T-helper 17 cell (primary cell): ENCODE measurements at places on chromosomes 3 and 15. TPM values are rescaled to one million over a fixed set of nuclear protein-coding genes. Genes with fewer than 3 reads are reported as not detected.

FGF12 gene
- not detected for total RNA-seq

CATSPER2 gene
- 7.8 TPM for total RNA-seq

NR2E3 gene
- not detected for total RNA-seq

KATNBL1 gene
- 23.8 TPM for total RNA-seq

HHATL gene
- not detected for total RNA-seq

ADAMTS17 gene
- 8.1 TPM for total RNA-seq

CCDC9B gene
- total RNA-seq: 5.3 TPM

GRCh38 chr3:194308601-194309449 is 42.3 kb downstream of the CPN2 start:
- peaks cover 39% of the 10 kb centered on the region for H3K4me1 ChIP-seq
- no peaks in the 10 kb centered on the region for H3K36me3 ChIP-seq
- no peaks in the 10 kb centered on the region for H3K27me3 ChIP-seq
- no peak overlapping the region for H3K27ac ChIP-seq

GRCh38 chr3:134013280-134013679 is 16.4 kb downstream of the SLCO2A1 start:
- no peak overlapping the region for H3K27ac ChIP-seq
- H3K27me3 ChIP-seq: peaks cover 41% of the 10 kb centered on the region
- no peak overlapping the region for H3K4me3 ChIP-seq

DNA sequence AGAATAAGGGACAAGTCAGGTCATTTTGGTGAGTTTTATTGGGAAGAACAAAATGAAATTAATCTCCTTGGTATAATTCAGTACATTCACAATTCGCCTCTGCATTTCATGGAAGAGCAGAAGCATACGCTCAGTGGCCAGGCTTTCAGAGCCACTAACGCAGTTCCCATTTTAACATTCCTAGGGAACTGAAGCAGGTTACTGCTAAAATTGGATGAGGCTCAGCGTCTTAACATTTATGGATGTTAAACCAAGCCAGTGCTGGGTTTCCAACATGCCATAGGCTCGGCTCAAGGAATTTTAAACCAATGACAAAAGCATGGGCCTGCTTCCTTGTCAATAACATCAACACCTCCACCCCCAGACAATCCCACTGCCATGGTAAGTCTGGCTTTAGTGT is 172.7 kb upstream of the PRICKLE2 start:
- no peaks in the 10 kb centered on the region for H3K36me3 ChIP-seq
- H3K27me3 ChIP-seq: peaks cover 6% of the 10 kb centered on the region
- H3K27ac ChIP-seq: no peak overlapping the region
- no peak for DNase-seq
- H3K4me1 ChIP-seq: no peaks in the 10 kb centered on the region

DNA sequence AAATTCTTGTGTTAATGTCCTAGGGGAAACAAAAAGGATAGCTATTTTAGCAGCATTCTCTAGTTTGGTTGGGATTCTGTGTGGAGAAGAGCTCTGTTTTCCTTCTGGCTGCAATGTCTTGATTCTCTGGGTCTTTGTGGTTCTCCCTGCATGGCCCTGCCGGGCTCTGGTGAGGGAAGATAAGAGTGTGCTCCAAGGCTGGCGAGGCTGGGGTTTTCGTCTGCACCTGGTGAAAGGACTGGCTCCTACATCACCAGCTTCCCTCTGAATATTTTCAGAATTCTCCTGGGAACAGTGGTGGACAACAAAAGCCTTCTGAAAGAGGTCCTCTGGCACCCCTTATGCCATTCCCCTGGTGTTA is 38.1 kb upstream of the SFMBT1 start:
- H3K36me3 ChIP-seq: no peaks in the 10 kb centered on the region
- no peaks in the 10 kb centered on the region for H3K27me3 ChIP-seq
- H3K4me3 ChIP-seq: no peak overlapping the region
- H3K27ac ChIP-seq: no peak overlapping the region

DNA sequence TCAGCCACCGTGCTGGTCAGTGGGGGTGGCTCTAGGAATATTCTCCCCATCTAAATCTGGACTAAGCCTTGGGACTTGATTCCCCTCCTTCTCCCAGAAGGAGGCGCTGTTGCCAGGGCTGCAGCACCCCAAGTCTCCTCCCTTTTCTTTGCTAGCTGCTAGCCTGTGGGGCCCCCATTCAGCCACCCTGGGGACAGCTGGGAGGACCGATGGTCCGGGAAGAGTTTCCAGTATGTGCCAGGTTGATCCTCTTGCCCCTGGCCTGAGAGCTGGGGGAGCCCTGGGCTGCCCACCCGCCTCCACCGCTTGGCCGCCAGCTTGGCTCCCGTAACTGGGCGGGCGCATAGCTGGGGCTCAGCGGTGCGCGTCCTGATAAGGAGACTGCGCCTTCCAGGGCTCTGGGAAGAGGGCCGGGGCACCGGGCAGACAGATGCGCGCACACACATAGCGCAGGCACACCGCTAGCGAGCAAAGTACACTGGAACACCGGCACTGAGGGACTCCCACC is 4.2 kb downstream of the SMAD6 start:
- no peak for DNase-seq
- H3K27me3 ChIP-seq: peaks cover 25% of the 10 kb centered on the region
- no peaks in the 10 kb centered on the region for H3K36me3 ChIP-seq
- H3K4me3 ChIP-seq: no peak overlapping the region
- H3K4me1 ChIP-seq: peaks cover 9% of the 10 kb centered on the region
- no peak overlapping the region for H3K27ac ChIP-seq

GRCh38 chr15:44340410-44340809 is 51.9 kb downstream of the GOLM2 start:
- H3K27me3 ChIP-seq: no peaks in the 10 kb centered on the region
- DNase-seq: no peak
- H3K4me3 ChIP-seq: no peak overlapping the region
- no peaks in the 10 kb centered on the region for H3K4me1 ChIP-seq

DNA sequence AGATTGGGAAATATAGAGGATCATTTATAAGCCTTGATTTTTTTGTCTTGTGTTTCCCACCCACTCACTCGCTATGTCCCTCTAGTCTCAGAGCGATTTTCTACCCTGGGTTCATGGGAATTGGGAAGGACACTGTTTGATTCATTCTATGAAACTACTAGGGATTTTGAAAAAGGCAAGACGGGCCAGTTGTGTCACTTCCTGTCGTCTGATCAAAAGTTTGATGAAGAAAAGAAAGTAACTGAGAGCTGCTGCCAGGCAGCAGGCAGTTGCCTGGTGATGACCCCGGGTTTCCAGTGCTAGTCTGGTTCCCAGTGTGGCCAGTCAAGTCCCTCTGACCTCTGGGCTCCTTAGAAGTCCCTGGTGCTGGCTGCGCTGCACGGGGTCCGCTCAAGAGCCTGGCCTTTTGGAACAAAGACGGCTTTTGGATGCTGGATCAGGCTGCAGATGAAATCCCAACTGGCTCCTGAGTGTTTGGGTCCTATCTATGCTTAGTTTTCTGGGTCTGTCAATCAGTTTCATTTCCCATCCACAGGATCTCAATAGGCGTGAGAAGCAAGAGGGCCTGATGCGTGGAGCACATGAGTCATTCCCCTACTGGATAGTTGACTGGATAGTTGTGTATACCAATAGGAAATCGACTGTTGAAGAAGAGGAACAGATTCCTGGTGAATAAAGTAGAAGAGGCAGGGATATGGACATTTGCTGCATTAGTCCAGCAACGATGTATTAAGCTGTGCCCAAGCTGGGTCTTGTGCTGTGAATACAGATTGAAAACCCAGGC is 89.7 kb downstream of the EEFSEC start:
- peaks cover 15% of the 10 kb centered on the region for H3K4me1 ChIP-seq
- peak overlapping the region; percentile 52 for H3K4me3 ChIP-seq
- H3K27me3 ChIP-seq: no peaks in the 10 kb centered on the region
- no peak for DNase-seq

- H3K36me3 ChIP-seq: no peaks in the 10 kb centered on the region
- no peak for DNase-seq
- H3K4me3 ChIP-seq: peak overlapping the region; percentile 85
- H3K27me3 ChIP-seq: no peaks in the 10 kb centered on the region
- peak overlapping the region; percentile 90 for H3K27ac ChIP-seq
- peaks cover 19% of the 10 kb centered on the region for H3K4me1 ChIP-seq
Observed at GRCh38 chr15:90306560-90306959, 41.1 kb downstream of the NGRN start.

GRCh38 chr15:42038401-42038800 is 17.6 kb upstream of the PLA2G4E start:
- H3K27ac ChIP-seq: no peak overlapping the region
- H3K4me1 ChIP-seq: peaks cover 9% of the 10 kb centered on the region

- peaks cover 2% of the 10 kb centered on the region for H3K36me3 ChIP-seq
- peak overlapping the region; percentile 93 for H3K4me3 ChIP-seq
- no peak for DNase-seq
- H3K27me3 ChIP-seq: peaks cover 2% of the 10 kb centered on the region
- peak overlapping the region; percentile 68 for H3K27ac ChIP-seq
Observed at GRCh38 chr3:142724682-142725356, 985 bp downstream of the TRPC1 start.

GRCh38 chr15:49215768-49216739 is 46.0 kb downstream of the GALK2 start:
- DNase-seq: no peak
- no peaks in the 10 kb centered on the region for H3K27me3 ChIP-seq
- peaks cover 8% of the 10 kb centered on the region for H3K36me3 ChIP-seq
- H3K27ac ChIP-seq: peak overlapping the region; percentile 53
- no peak overlapping the region for H3K4me3 ChIP-seq

GRCh38 chr15:48400086-48400485 is 68.9 kb downstream of the DUT start:
- no peak for DNase-seq
- H3K4me1 ChIP-seq: no peaks in the 10 kb centered on the region
- H3K27me3 ChIP-seq: peaks cover 14% of the 10 kb centered on the region
- H3K4me3 ChIP-seq: no peak overlapping the region
- no peaks in the 10 kb centered on the region for H3K36me3 ChIP-seq
- H3K27ac ChIP-seq: no peak overlapping the region

DNA sequence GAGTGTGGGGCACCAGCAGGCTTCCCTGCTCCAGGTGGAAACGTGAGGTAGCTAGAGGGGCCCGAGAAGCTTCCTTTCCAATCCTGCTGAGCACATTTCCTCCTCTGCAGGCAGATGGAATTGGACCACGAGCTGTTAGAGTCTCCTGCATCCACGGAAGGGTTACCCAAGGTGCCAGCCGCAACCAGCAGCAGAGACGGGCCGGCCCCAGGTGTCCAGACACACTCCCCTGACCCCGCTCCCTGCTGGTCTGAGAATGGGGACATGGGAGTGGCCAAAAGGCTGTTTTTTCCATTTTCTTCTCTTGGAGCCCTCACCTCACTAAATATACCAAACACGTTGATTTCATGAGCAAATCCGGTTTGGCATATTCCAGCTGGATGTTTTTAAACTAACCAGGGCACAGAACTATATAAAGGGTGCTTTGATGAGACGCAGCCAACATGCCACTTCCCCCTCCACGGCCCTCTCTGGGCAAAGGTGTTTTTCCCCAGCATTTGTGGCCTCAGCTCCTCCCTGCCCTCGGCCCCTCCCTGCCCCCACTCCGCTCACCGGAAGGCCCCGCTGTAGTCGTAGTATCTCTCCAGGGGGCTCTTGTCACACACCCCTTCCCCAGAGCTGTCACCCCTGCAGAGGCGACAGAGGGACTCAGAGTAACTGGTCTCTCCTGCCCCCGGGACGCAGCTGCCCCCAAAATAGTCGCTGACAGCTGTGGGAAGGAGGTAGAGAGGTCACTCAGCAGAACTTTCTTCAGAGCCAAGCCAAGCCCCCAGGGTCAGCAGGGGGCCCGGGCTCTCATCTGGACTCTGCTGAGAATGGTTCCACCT is 7.0 kb downstream of the MELTF start:
- no peak overlapping the region for H3K4me3 ChIP-seq
- no peak overlapping the region for H3K27ac ChIP-seq
- H3K36me3 ChIP-seq: no peaks in the 10 kb centered on the region

DNA sequence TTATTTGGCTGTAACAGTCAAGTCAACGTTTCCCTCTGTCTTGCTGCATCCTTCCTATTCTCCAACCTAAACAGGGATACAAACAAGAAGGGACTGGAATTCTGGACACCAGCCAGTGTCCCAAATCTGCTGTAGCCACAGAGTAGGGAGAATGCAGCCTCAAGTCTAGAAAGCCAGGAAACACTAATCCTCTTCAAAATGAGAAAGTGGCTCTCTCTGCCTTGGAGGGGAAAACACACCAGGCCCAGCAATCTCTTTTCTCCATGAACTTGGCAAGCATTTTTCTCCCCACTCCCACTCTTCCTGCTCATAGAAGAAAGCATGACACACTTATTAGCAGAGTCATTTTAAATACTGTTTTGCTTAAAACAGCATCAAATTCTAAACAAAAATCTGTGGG is 781.7 kb downstream of the SQOR start:
- H3K36me3 ChIP-seq: no peaks in the 10 kb centered on the region
- H3K4me1 ChIP-seq: no peaks in the 10 kb centered on the region
- H3K27me3 ChIP-seq: no peaks in the 10 kb centered on the region
- H3K27ac ChIP-seq: no peak overlapping the region
- no peak overlapping the region for H3K4me3 ChIP-seq

GRCh38 chr15:57322602-57323250 is 53.6 kb upstream of the CGNL1 start:
- H3K27me3 ChIP-seq: peaks cover 22% of the 10 kb centered on the region
- H3K36me3 ChIP-seq: peaks cover 2% of the 10 kb centered on the region
- H3K27ac ChIP-seq: no peak overlapping the region
- no peak overlapping the region for H3K4me3 ChIP-seq
- no peak for DNase-seq

- H3K27ac ChIP-seq: no peak overlapping the region
- no peaks in the 10 kb centered on the region for H3K4me1 ChIP-seq
- DNase-seq: no peak
Observed at GRCh38 chr3:64321747-64322146, 96.5 kb upstream of the PRICKLE2 start.

DNA sequence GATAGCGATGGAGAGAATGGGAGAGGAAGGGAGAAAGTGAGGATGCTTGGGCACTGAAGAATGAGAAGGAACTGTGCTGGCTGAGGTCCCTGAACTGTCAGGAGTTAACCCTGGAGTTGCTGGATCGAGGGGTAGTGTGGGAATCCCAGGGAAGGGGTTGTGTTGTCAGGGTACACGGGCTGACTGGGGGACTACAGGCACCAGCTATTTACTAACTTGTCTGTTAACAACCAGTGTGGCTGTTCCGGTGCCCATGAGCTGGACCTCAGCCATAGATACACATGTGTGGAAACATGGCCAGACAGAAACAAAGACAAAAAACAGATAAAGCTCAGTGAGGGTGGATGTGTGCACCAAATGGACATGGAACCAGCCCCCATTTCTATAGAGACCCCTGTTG is 55.1 kb downstream of the GASK1A start:
- peaks cover 6% of the 10 kb centered on the region for H3K27me3 ChIP-seq
- no peak overlapping the region for H3K4me3 ChIP-seq
- H3K4me1 ChIP-seq: peaks cover 13% of the 10 kb centered on the region

DNA sequence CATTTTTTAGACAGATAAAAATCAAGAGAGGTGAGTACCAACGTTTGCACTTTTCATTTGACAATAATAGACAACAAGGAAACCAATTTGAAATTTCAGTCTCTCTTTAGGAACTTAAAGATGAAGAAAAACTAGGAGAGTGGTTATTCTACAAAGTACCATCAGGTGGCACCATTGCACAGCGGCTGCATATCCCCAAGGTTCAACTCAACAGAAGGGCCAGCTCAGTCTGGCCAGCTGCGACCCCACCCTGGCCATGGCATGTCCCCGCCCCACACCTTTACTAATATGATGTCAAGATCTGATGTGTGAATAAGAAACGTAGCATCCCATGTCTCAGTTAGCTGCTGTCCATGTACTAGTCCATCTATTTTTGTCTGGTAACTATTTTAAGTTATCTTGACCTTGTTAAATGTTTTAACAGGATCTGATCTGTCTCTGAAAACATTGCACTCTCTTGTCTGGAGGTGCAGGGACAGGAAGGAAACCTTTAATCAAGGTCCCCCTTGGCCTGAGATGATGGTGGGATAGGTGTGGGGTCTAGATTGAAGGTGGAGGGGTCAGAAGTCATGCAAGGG is 35.5 kb upstream of the CGNL1 start:
- no peaks in the 10 kb centered on the region for H3K4me1 ChIP-seq
- H3K27ac ChIP-seq: no peak overlapping the region
- DNase-seq: no peak
- peaks cover 2% of the 10 kb centered on the region for H3K36me3 ChIP-seq
